ENCODE measurements at places on chromosomes 12 and 14.

DNA sequence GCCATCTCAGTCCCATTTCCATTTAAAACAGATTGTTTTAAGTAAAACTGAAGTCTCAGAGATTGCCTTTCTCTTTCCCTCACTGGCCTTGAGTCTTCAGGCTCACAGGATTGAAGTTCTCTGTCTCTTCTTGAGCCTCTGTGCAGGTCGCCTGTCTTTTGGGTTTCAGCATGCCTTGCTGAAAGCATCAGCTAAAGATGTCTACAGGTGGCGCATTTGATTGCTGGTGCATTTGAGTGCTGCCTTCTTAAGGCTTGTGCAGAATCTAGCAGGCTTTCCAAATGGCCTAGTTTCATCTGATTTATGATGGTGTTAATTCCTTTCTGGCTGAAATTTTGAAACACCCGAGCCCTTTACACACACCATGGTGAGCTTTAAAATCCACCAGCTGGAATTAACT, 1062.2 kb upstream of the FBXO33 start:
- H3K27me3 ChIP-seq, result no peaks in the 10 kb centered on the region
- H3K36me3 ChIP-seq, result no peaks in the 10 kb centered on the region
- H3K27ac ChIP-seq, result no peak overlapping the region
- no peak overlapping the region for H3K4me3 ChIP-seq
- H3K4me1 ChIP-seq, result no peaks in the 10 kb centered on the region
- no peak for DNase-seq

DNA sequence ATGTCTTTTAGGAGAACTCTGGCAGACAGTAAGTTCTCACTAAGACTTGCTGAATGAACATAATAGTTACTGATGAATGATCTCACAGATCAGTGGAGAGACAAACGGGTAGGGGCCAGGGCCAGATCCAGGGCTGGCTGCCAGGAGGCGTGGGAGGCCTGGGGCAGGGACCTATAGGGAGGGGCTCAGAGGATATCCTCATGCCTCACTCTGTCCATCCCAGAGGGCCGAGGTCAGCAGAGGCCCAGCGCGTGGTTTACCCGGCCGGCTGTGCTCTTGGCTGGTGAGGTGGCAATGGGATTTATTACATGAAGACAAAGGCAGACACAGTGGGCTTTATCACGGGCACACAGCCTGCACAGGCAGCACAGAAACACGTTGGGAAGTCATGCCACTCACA, 85.4 kb downstream of the CHGA start:
- H3K4me3 ChIP-seq, result no peak overlapping the region
- H3K27me3 ChIP-seq, result no peaks in the 10 kb centered on the region
- DNase-seq, result no peak
- H3K27ac ChIP-seq, result peak overlapping the region; percentile 65
- H3K4me1 ChIP-seq, result peaks cover 63% of the 10 kb centered on the region

DNA sequence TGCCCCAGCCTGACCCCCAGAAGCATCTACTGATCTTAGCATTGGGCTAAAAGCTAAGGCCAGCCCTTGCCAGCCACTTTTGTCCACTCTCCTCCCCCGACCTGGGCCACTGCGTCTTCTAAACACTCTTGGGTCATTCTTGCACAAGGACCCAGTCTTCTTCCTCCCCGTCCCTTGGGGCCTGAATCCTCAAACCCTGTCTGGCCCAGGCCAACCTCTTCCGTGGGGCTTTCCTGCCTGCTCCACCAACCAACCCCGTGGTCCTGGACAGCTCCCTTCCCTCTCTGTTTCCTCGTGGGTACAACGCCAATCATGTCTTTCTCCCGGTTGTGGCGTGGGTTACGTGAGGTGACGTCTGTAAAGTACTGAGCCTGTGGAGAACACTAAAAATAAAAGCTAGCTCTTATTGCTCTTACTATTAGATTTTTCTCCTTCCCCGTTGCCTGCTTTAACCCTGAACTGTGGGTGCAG, 21.5 kb downstream of the FAM222A start:
- H3K4me3 ChIP-seq, result no peak overlapping the region
- H3K4me1 ChIP-seq, result no peaks in the 10 kb centered on the region

- no peak overlapping the region for H3K27ac ChIP-seq
- H3K4me1 ChIP-seq, result peaks cover 18% of the 10 kb centered on the region
- no peaks in the 10 kb centered on the region for H3K27me3 ChIP-seq
- no peak for DNase-seq
- H3K36me3 ChIP-seq, result no peaks in the 10 kb centered on the region
Measured at GRCh38 chr12:25585021-25585523, 32.0 kb upstream of the LMNTD1 start.

- H3K27me3 ChIP-seq, result no peaks in the 10 kb centered on the region
- no peak overlapping the region for H3K4me3 ChIP-seq
- no peaks in the 10 kb centered on the region for H3K36me3 ChIP-seq
- no peak for DNase-seq
Measured at GRCh38 chr14:75499084-75499875, 23.0 kb upstream of the BATF start.

- no peaks in the 10 kb centered on the region for H3K36me3 ChIP-seq
- no peak overlapping the region for H3K4me3 ChIP-seq
- no peak for DNase-seq
- no peak overlapping the region for H3K27ac ChIP-seq
- H3K27me3 ChIP-seq, result no peaks in the 10 kb centered on the region
Measured at GRCh38 chr12:30021051-30021833, 237.5 kb upstream of the TMTC1 start.

DNA sequence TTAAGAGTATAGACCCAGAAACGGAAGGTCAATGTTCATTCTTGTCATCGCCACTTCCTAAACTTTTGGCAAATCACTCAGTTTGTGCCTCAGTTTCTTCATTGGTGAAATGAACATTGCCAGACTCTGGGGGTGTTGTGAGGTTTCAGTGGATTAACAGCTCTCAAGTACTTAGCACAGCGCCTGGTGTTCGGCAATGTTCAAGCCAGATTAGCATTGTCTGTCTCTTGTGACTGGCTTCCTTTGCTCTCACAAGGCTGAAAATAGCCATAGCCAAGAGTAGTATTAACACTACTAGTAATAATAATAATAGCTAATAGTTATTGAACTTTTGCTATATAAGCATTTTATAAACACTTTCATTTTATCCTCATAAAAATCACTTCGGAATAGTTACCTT, 71.9 kb downstream of the C12orf75 start:
- H3K27me3 ChIP-seq, result no peaks in the 10 kb centered on the region
- DNase-seq, result no peak
- H3K27ac ChIP-seq, result no peak overlapping the region
- no peak overlapping the region for H3K4me3 ChIP-seq
- no peaks in the 10 kb centered on the region for H3K4me1 ChIP-seq

DNA sequence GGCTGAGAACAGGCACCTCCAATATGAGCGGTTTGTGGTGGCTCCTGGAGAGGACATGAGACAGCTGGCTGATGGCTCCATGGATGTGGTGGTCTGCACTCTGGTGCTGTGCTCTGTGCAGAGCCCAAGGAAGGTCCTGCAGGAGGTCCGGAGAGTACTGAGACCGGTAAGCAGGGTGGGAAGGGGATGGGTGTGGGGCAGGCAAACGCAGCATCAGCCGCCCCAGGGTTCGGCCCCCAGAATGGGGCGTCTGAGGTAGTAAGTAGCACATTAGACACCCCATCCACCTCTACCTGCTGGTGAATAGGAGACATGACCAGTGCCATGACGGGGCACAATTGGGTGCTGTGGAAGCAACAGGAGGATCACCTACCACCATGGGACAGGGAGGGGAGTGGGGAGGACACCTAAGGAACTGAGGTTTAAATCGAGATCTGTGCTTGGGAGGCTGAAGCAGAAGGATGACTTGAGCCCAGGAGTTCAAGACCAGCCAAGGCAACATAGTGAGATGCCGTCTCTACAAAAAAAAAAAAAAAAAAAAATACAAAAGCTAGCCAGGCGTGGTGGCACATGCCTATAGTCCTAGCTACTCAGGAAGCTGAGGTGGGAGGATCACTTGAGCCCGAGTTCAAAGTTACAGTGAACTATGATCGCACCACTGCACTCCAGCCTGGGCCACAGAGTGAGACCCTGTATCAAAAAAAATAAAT, 25.5 kb downstream of the ITGA7 start:
- no peak for DNase-seq
- no peaks in the 10 kb centered on the region for H3K36me3 ChIP-seq
- peak overlapping the region; percentile 39 for H3K4me3 ChIP-seq
- peaks cover 6% of the 10 kb centered on the region for H3K4me1 ChIP-seq

DNA sequence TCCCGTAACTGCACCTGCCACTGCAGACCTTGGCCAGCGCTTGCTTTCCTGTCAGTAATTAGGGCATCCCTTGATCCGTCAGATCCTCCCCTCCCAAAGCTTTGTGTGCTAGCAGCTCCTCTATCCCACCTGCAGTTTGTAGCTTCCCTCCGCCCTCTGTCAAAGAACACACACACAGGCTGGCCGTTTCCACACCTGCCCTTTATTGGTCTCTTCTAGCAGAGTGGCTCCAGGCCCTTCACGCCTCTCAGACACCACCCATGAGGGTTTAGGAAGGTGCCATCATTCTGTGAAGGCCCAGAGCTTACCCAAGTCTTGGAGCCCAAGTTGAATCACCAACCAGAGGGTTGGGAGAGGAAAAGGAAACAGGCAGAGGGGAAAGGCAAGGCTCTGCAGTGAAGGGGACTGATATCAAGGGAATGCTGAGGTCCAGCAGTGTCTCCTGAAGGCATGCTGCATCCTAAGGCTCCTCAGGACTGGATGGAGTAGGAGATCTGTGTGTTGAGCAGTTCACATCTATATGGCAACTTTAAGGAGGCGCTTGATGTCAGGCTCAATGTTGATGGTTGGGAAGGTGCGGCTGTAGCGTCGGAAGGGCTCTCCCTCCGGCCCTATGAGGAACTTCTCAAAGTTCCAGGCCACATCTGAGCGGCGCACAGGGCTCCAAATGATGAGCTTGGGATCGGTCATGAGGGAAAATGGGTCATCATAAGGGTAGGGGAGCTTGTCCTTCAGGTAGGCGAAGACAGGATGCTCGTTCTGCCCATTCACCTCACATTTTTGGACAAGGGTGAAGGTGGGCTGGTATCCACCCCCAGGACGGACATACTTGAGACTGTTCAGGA, 3.4 kb downstream of the GPX2 start:
- no peak overlapping the region for H3K27ac ChIP-seq
- H3K4me1 ChIP-seq, result peaks cover 85% of the 10 kb centered on the region

- H3K36me3 ChIP-seq, result no peaks in the 10 kb centered on the region
- no peak overlapping the region for H3K27ac ChIP-seq
- no peak for DNase-seq
- H3K27me3 ChIP-seq, result no peaks in the 10 kb centered on the region
- no peaks in the 10 kb centered on the region for H3K4me1 ChIP-seq
- no peak overlapping the region for H3K4me3 ChIP-seq
Measured at GRCh38 chr14:82328442-82328841, 794.8 kb upstream of the SEL1L start.

- H3K36me3 ChIP-seq, result no peaks in the 10 kb centered on the region
- H3K27me3 ChIP-seq, result no peaks in the 10 kb centered on the region
- H3K27ac ChIP-seq, result peak overlapping the region; percentile 6
Measured at GRCh38 chr12:64688219-64688618, 71.0 kb downstream of the GNS start.

- DNase-seq, result no peak
- H3K4me3 ChIP-seq, result no peak overlapping the region
- H3K4me1 ChIP-seq, result no peaks in the 10 kb centered on the region
- no peaks in the 10 kb centered on the region for H3K27me3 ChIP-seq
Measured at GRCh38 chr14:71300566-71301330, 393.5 kb downstream of the PCNX1 start.

- H3K4me1 ChIP-seq, result no peaks in the 10 kb centered on the region
- no peak overlapping the region for H3K4me3 ChIP-seq
- no peaks in the 10 kb centered on the region for H3K36me3 ChIP-seq
- H3K27ac ChIP-seq, result no peak overlapping the region
- no peak for DNase-seq
- H3K27me3 ChIP-seq, result no peaks in the 10 kb centered on the region
Measured at GRCh38 chr12:59234391-59234790, 314.1 kb upstream of the LRIG3 start.

DNA sequence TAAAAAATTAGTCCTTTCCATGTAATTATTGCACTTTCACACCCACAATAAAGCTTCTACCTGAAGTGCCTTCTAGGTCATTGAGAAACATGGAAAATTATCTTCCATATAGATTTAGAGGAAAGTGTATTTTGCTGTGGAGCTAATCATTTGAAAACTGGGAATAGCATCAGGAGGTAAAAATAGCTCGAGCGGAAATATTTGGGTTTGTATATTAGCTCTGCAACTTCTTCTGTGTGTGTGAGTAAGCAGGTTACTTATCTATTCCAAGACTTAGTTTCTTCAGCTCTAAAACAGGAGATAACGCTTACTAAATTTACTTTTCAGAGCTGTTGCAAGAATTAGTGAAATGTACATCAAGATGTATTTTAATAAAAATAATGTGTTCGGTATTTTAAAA, 95.0 kb upstream of the MON2 start:
- H3K27me3 ChIP-seq, result no peaks in the 10 kb centered on the region
- DNase-seq, result no peak
- H3K4me1 ChIP-seq, result no peaks in the 10 kb centered on the region
- H3K4me3 ChIP-seq, result no peak overlapping the region
- H3K27ac ChIP-seq, result no peak overlapping the region

DNA sequence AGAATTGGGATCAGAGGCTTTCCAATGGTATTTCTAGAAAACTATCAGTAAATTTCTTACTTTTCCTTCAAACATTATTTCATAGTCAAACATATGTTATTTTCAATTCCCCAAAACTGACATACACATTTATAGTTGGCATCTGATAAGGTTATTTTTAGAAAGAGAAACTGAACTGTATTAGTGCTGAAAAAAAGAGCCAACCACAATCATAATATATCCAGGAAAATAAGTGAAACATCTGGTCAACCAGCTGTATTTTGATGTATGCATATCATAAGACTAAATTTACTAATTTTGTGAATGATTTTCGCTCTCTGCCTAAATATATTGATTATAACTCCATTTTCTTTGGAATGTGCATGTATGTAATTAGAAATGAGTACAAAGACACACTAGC, 554.2 kb downstream of the FLRT2 start:
- no peaks in the 10 kb centered on the region for H3K4me1 ChIP-seq
- H3K36me3 ChIP-seq, result no peaks in the 10 kb centered on the region
- H3K27ac ChIP-seq, result no peak overlapping the region
- no peak overlapping the region for H3K4me3 ChIP-seq
- H3K27me3 ChIP-seq, result no peaks in the 10 kb centered on the region
- DNase-seq, result no peak

DNA sequence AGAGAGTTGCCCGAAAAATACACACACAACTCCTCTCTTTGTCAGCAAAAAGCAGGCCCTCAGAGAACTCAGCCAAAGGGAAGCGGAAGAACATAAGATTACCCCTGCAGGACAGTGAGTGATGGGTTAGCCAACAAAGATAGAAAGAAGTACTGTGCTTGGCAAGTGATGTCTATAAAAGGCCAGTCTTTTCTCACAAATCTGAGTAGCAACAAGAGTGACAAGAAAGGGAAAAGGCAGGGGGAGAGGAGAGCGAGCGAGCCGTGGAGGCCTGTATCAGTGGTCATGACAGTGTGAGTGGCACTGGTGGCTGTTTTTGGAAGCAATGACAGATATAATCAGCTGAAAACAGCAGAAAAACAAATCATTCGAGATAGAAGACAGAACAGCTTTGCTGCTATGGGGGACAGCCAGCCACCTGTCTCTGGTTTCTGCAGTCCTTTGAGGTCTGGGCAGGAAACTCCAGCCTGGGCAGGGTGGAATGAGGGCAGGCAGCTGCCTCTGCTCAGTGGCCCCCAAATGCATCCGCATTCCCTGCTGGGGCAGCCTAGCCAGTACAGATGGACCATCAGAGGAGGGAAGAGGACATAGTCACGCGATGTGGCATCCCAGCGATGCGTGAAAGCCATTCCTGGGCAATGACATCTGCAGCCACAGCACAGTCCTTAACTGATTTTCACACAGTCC, 74.7 kb downstream of the TRIM9 start:
- no peak overlapping the region for H3K27ac ChIP-seq
- no peak for DNase-seq
- H3K36me3 ChIP-seq, result no peaks in the 10 kb centered on the region
- no peaks in the 10 kb centered on the region for H3K4me1 ChIP-seq

Measured in esophagus squamous epithelium (tissue), 5 donors.